ENCODE measurements at places on chromosomes 6 and 20. TPM values are rescaled to one million over a fixed set of nuclear protein-coding genes. Genes with fewer than 3 reads are reported as not detected.

- H3K27me3 ChIP-seq: peaks cover 23% of the 10 kb centered on the region
- peaks cover 14% of the 10 kb centered on the region for H3K4me1 ChIP-seq
- H3K36me3 ChIP-seq: no peaks in the 10 kb centered on the region
Measured at GRCh38 chr20:44035924-44036323, 121.3 kb downstream of the TOX2 start.

DNA sequence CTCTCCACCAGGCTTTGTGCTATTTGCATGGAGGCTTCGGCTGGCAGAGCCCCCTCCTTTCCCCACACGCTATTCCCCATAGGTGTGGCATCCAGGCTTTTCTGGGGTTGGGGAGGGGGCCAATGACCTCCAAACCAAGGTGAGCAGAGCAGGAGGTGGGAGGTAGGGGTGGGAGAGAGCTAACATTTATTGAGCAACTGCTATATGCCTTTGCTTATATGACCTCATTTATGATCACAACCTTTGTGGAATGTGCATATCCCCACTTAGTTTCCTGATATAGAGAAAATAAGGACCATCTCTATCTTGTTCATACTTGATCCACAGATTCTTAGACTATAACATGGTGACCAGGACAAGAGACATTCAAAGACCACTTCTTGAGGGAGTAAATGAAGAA is 17.8 kb upstream of the SLC22A7 start:
- DNase-seq: no peak
- H3K27ac ChIP-seq: no peak overlapping the region
- no peak overlapping the region for H3K4me3 ChIP-seq
- peaks cover 27% of the 10 kb centered on the region for H3K27me3 ChIP-seq
- H3K4me1 ChIP-seq: peaks cover 15% of the 10 kb centered on the region

Gene SALL4
- total RNA-seq: not detected

Gene FGD2
- total RNA-seq: 7.4 TPM

DNA sequence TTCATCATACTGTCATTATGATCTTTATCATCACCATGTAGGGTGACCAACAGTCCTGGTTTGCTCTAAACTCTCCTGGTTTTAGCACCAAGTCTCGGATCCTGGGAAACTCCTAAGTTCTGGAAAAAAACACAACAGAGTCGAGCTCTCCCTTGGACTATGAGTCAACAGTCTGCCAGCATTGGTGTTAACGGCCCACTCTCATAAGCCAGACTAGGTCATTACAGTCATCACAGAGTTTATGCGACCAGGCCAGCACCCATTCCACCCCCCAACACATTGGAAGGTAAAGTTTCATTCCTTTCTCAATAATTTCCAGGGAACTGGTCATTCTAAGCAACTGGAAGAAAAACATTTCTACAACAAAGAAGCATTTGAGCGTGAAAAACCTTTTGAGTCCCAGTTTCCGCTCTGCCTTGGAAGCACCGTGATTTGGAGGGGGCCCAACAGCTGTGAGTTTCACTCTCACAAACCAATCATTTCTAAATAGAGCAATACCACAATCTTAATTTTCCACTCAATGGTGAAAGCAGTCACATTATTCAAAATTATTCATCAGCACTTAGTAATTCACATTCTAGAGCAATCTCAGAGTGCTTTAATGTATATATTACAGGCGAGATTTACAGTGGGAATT is 445.0 kb downstream of the CDH26 start:
- no peak overlapping the region for H3K4me3 ChIP-seq
- H3K27ac ChIP-seq: no peak overlapping the region
- DNase-seq: no peak
- H3K27me3 ChIP-seq: no peaks in the 10 kb centered on the region
- peaks cover 3% of the 10 kb centered on the region for H3K4me1 ChIP-seq

- no peaks in the 10 kb centered on the region for H3K4me1 ChIP-seq
- H3K4me3 ChIP-seq: no peak overlapping the region
- H3K27me3 ChIP-seq: peaks cover 6% of the 10 kb centered on the region
- no peaks in the 10 kb centered on the region for H3K36me3 ChIP-seq
- H3K27ac ChIP-seq: no peak overlapping the region
Measured at GRCh38 chr6:46894433-46894832, 27.3 kb downstream of the ADGRF5 start.

DNA sequence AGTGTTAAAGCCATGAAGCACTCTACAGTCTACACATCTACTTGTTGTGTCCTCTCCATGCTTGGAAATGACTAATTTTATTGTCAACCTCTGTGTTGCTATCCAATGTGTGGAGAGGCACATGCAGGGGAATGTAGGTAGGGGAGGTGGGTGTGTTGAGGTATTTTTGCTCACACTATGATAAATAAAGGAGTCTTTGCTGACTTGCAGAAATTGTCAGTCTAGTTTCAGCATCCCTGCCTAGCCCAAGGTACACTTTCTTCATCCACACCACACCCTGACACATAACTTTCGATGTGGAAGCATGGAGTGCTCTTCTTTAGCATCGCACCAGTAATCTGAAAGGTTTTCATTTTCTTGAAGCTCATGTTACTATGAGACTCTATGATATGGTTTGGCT is 264.0 kb downstream of the TRDN start:
- no peaks in the 10 kb centered on the region for H3K27me3 ChIP-seq
- no peak overlapping the region for H3K27ac ChIP-seq
- H3K36me3 ChIP-seq: no peaks in the 10 kb centered on the region
- no peak overlapping the region for H3K4me3 ChIP-seq
- no peaks in the 10 kb centered on the region for H3K4me1 ChIP-seq

Gene CCN6
- not detected for total RNA-seq

Gene FAM184A
- total RNA-seq: 3.4 TPM

- peak overlapping the region; percentile 90 for H3K4me3 ChIP-seq
- H3K36me3 ChIP-seq: no peaks in the 10 kb centered on the region
- DNase-seq: no peak
- H3K27me3 ChIP-seq: no peaks in the 10 kb centered on the region
Measured at GRCh38 chr20:38874460-38875174, 51.6 kb upstream of the FAM83D start.

Gene PKIB
- 0.82 TPM for total RNA-seq

Gene PDYN
- total RNA-seq: not detected

Gene IP6K3
- not detected for total RNA-seq

DNA sequence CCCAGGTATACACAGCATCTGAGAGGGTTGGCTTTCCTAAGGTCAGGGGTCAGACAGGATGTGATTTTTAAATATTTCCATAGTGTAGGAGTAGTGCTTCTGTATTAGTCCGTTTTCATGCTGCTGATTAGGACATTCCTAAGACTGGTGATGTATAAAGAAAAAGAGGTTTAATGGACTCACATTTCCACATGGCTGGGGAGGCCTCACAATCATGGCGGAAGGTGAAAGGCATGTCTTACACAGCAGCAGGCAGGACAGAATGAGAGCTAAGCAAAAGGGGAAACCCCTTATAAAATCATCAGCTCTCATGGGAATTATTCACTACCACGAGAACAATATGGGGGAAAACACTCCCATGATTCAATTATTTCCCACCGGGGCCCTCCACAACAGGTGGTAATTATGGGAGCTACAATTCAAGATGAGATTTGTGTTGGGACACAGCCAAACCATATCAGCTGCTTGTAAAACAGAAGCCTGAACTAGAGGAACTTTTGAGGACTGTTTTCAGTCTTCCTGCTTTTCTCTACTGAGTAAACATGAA is 91.0 kb upstream of the MEI4 start:
- no peak overlapping the region for H3K27ac ChIP-seq
- H3K36me3 ChIP-seq: no peaks in the 10 kb centered on the region
- DNase-seq: no peak
- H3K27me3 ChIP-seq: no peaks in the 10 kb centered on the region
- H3K4me3 ChIP-seq: no peak overlapping the region

Gene PAK5
- total RNA-seq: not detected

- DNase-seq: no peak
- H3K27me3 ChIP-seq: no peaks in the 10 kb centered on the region
- H3K4me3 ChIP-seq: no peak overlapping the region
- H3K36me3 ChIP-seq: no peaks in the 10 kb centered on the region
- no peak overlapping the region for H3K27ac ChIP-seq
- no peaks in the 10 kb centered on the region for H3K4me1 ChIP-seq
Measured at GRCh38 chr6:75128878-75129570, 76.8 kb downstream of the COL12A1 start.

DNA sequence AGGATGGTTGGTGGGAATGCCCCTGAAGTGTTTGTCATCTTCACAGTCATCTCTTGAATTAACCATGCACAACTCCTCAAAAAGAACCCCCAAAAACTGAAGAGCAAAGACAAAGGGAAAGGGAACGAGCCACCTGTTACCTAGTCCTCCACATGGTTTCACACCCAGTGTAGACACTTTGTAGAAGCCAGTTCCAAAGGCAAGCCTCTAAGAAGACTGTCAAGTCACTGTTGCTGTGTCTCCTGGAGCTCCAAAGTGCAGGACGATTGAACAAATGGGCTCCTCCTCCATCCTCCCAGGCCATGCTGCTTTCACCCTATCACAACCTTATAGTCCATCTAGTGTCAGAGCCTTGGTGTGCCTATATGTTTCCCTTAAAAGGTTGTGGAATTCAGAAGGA is 277.6 kb upstream of the PRDM1 start:
- DNase-seq: no peak
- no peaks in the 10 kb centered on the region for H3K36me3 ChIP-seq
- H3K27me3 ChIP-seq: peaks cover 5% of the 10 kb centered on the region
- no peak overlapping the region for H3K27ac ChIP-seq
- H3K4me3 ChIP-seq: no peak overlapping the region

Gene RHAG
- total RNA-seq: not detected

Gene RAB5IF
- total RNA-seq: 58.1 TPM

- DNase-seq: no peak
- H3K36me3 ChIP-seq: no peaks in the 10 kb centered on the region
- H3K27ac ChIP-seq: no peak overlapping the region
- peaks cover 5% of the 10 kb centered on the region for H3K27me3 ChIP-seq
- no peak overlapping the region for H3K4me3 ChIP-seq
Measured at GRCh38 chr6:111254004-111254778, 166.9 kb downstream of the SLC16A10 start.

Gene SLC52A3
- not detected for total RNA-seq

DNA sequence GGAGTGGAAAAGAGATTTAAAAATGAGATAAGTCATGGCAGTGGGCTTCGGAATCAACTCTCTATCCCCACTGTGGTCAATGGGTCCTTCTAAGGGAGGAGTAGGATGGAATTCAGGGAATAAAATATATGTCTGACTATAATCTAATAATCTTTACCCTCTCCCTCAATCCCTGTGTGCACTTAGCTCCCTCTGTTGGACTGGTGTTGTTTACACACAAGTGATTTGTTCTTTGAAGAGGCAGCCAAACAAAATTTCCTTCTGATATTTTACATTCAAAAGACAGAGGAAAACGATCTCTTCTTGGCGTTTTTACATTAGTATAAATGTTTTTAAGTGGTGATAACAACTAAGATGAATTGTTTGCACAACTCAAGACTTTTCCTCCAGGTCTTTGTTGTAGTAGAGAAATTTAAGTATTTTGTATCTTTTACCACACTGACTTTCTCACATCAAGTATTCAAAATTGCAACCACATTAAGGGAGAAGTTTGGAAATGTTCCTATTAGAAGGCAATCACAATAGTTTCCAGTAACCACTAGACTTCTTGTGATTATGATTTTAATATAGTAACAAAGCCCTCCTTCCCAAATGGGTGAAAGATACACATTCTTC is 317.8 kb downstream of the CENPW start:
- H3K27me3 ChIP-seq: no peaks in the 10 kb centered on the region
- H3K27ac ChIP-seq: no peak overlapping the region

Gene AGPAT4
- 2.0 TPM for total RNA-seq

DNA sequence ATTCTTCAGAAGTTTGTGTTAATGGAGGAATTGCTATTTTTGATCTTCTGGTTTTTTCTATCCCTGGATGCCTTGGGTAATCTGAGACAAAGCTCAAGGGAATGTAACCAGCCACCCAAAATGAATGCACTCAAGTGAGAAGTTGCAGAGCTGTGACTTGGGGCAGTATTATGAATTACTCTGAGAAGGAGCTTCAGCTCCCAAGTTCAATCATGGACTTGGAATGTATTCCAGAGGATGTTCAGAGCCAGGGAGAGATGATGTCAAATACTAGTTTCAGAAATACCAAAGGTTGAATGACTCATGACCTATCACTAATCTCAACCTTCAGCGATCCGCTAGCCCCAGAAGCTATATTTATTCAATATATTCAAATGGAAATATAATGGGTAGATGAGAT is 375.2 kb upstream of the PLCB4 start:
- DNase-seq: no peak
- no peaks in the 10 kb centered on the region for H3K27me3 ChIP-seq
- no peak overlapping the region for H3K4me3 ChIP-seq

DNA sequence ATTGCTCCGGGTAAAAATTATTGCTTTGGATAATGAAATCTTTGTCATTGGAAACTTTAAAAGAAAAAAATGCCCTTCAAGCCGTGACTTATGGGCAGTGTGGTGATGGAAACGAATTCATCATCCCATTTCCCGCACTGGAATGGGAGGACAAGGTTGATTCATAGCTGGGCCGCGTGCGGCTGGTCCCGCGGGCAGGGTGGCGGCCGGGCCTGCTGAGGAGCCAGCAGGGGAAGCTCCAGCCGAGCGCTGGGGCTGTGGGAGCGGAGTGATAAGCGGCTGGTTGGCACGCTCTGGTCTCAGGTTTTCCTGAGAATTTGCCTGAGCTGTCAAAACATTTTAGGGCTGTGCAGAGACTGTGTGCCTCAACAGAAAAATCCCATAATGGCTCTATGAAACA is 351.7 kb downstream of the CDC5L start:
- peaks cover 3% of the 10 kb centered on the region for H3K27me3 ChIP-seq
- DNase-seq: no peak
- H3K36me3 ChIP-seq: no peaks in the 10 kb centered on the region
- H3K4me3 ChIP-seq: no peak overlapping the region
- H3K27ac ChIP-seq: no peak overlapping the region

DNA sequence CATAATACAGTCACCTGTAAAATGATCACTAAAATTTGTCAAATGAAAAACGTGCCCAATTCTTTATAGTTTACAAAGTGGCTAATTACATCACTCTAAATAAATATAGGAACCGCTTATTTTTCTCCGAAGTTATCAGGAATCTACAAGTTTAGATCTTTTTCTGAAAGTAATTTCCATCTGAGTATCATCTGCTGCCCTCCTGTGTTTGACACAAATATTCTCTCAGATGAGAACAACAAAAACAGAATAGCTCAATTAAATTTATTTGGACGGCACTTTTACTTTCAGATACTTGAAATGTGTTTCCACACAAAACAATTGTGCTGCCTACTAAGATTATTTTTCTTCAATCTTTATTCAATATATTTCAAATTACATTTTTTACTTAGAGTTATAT is 5.0 kb downstream of the SF3B5 start:
- H3K4me1 ChIP-seq: peaks cover 25% of the 10 kb centered on the region
- H3K27ac ChIP-seq: no peak overlapping the region
- H3K4me3 ChIP-seq: no peak overlapping the region
- H3K27me3 ChIP-seq: no peaks in the 10 kb centered on the region
- DNase-seq: no peak

- H3K4me1 ChIP-seq: no peaks in the 10 kb centered on the region
- H3K4me3 ChIP-seq: no peak overlapping the region
- H3K27ac ChIP-seq: no peak overlapping the region
- DNase-seq: no peak
Measured at GRCh38 chr6:71197780-71198179, 90.8 kb upstream of the OGFRL1 start.

Data from naive thymus-derived CD8-positive, alpha-beta T cell (primary cell).